ENCODE measurements at places on chromosomes 5 and 9.

GRCh38 chr9:105957830-105958229 lies 263.5 kb downstream of the TMEM38B start:
- DNase-seq = no peak

DNA sequence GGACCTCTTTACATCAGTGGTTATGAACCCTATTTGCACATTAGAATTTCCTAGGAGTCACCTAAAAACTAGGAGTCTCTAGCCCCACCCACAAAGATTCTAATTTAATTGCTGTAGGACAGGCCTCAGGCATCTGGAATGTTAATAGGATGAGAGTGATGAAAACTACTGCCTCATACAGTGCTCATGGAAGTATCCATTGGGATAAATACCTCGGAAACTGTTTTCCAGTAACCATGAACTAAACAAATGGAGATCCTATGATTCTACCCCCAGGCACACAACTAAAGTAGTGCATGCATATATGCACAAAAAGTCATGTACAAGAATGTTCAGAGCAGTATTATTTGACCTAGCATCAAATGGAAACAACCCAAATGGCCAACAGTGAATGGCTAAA lies 286.3 kb downstream of the DNAH5 start:
- no peak for DNase-seq

DNA sequence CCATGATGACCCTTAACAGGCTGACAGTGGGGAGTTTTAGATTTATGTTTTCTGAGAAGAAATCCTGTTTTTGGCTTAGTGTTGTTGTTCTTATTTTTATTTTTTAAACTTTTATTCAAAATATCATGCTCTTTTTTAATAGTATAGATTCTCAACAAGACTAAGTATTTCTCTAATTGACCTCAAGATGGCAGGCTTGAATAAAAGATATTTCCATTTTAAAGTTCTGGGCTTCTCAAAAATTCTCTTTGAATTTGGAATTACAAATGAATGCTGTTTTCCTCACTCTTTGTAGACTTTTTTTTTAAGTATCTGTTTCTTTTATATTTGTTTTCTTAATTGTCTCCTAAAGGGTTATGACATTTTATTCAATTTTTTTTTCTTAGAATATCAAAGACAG lies 50.0 kb upstream of the SH3GL2 start:
- DNase-seq = no peak

- no peak for DNase-seq
These were observed 53.8 kb downstream of the CD180 start for GRCh38 chr5:67142816-67143215.

DNA sequence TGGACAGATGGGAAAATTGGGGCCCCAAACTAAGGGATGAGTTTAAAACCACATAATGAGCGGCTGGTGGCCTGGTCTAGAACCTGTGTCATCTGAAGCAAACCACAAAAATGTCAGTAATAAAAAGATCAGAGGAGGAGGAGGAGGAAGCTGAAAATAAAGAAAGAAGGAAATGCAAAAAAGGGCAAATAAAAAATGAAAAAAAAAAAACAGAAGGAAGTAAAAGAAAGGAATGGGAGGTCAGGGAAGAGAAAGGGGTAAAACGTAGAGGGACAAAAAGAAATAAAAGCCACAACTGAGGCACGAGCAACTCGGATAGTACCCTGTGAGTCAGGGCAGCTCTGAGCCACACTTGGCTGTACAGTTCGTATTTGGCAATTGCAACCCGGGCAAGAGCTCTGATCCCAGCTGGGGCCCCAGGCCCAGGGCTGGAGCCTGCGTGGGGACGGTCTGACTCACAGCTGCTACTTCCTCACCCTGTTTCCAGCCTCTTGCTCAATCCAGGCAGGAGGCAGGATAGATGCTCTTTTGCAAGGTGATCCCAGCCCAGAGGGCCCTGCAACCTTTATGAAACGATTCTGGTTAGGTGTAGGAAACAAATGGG lies 137.9 kb upstream of the TRIM32 start:
- no peak for DNase-seq

DNA sequence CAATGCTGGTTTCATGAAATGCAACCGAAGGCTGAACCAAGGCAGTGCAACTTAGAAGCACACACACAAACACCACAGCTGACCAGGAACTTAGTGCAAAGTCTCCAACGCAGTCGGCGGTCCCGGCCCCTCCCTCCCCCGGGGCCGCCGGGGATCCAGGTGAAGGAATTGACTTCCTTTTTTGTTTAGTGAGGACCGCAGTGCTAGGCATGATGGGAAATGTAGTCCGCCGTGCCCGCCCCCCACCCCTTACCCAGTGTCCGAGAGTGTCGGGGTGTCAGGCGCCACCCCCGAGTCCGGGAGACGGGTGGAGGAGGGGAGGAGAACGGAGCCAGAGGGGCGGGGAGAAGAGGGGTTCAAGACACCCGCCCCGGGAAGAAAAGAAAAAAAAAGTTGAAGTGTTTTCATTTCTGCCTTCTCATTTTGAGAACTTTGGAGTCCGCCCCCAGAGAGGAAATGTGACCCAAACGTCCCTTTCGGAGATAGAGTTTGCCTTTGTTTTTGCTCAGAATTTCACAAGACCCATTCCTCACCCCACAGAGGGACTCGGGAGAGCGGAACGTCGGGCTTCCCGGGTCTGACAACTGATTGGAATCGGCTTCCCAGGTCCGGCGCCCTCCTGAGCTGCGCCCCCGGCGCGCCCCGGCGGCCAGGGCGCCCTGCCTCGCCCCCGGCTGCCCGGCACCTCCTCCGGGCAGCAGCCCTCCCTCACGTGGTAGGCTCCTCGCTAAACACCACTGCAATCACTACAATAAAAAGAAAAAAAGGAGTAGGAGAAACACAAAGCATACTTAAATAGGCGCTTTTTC lies 2.0 kb downstream of the IER5L start:
- DNase-seq = no peak

DNA sequence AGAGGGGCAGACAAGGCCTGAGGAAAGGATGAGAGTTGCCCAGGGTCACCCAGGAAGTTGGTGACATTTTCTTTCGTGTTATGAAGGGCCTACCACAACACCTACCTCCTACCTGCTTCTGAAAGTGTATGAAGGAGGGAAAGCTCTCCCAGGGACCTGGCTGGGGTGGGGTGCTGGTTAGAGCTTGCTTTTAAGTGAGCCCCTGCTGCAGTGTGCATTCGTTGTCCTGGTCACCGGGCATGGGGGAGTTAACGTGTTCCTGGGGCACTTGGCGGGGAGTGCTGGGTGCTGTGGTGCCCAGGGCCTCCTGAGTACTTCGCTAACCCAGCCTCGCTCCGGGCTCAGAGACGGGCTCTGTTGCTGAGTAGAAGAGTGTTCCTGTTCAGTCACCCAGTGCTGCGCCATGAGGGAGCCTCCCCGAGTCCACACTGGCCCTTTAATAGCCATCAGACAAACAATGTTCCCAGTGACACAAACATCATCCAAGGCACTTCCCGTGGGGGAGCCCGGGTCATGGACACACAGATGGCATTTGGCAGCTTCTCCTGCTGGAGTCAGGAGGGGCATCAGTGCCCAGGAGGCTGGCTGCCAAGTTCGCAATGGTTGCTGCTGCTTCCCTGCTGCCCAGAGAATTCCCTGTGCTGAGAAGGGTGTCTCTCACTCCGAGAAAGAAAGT lies 85.7 kb downstream of the AMBP start:
- DNase-seq = no peak

DNA sequence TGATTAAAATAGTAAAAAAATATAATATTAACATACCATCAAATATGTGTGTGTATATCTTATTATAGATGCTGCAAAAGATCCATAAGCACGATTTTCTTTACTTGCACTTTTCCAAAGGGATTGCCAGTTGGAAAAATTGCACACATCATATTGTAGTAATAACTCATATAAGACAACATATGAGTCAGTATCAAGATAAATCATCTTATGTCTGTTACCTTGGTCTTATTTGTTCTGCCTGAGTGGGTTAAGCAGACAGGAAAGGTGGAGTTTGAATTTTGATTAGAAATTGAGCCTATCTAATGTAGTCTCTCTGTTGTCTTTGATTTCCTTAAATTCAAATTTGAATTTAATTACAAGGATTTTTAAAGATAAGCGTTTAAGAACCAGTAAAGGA lies 24.6 kb downstream of the LYSMD3 start:
- no peak for DNase-seq

DNA sequence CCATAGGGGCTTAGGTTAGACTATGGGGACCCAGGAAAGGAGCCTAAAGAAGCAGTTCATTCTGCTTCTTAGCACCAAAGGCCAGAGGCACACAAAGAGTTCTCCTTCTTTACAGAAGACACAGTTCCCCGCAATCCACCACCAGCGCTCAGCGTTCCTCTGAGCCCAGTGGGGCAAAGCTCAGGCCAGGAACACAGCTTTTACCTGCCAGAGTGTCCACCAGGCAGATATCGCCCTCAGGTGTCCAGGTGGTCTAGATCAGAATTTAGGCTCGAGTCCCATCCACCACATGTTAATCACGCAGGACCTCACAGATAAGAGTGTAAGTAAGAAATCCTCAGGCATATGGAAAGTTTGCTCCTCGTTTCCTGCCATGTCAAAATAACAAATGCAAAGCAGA lies 53.0 kb downstream of the UBE2QL1 start:
- DNase-seq = no peak

- no peak for DNase-seq
These were observed 14.3 kb downstream of the CLTA start for GRCh38 chr9:36204906-36205547.

- no peak for DNase-seq
These were observed 1.2 kb upstream of the GCNT4 start for GRCh38 chr5:75053304-75054133.

DNA sequence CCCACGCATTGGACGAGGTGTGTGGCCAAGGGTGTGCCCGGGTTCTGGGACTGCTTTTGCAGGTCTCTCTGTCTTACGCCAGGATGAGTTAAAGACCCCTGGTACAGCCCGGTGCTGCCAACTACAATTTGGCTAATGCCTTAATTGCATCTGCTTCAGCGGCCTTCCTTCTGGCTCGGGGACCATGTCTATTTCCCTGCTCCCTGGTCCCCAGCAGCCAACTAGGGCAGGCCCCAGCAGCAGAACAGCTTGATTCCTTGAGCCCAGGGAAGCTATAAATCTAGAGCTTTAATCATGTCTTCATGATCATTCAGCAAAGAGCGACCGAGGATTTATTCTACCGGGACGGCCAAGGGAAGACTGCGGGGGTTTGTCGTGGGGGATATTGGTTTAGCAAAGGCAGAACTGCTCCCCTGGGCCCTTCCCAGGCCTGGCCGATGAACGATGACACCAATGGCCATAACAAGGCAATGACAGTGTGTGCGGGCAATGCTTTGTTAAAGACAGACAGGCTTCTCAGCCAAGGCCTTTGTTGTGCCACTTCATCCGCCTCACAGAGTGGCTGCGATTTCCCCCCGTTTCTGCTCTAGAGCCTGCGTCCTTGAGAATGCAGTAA lies 51.4 kb downstream of the CFAP77 start:
- DNase-seq = no peak

DNA sequence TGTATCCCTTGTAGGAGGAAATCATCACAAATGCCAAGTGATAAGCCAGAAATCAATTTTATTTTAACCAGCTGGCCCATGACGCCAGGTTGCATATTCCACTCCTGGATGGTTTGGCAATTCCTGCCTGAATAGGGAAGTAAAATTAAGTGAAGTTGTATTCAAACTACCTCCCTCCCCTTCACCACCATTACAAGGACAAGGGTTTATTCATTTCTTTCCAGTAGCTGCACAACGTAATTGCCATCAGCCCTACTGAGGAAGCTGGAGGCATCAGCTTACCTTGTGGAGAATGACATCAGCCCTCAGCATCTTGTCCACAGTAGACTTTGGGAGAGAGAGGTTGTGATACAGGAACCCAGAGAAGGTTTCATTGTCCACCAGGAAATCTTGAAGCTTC lies 66.6 kb downstream of the ABCA1 start:
- DNase-seq = no peak

- no peak for DNase-seq
These were observed 4.2 kb downstream of the PTRH1 start for GRCh38 chr9:127711226-127711701.

GRCh38 chr9:130290291-130291181 lies 25.0 kb downstream of the HMCN2 start:
- no peak for DNase-seq

DNA sequence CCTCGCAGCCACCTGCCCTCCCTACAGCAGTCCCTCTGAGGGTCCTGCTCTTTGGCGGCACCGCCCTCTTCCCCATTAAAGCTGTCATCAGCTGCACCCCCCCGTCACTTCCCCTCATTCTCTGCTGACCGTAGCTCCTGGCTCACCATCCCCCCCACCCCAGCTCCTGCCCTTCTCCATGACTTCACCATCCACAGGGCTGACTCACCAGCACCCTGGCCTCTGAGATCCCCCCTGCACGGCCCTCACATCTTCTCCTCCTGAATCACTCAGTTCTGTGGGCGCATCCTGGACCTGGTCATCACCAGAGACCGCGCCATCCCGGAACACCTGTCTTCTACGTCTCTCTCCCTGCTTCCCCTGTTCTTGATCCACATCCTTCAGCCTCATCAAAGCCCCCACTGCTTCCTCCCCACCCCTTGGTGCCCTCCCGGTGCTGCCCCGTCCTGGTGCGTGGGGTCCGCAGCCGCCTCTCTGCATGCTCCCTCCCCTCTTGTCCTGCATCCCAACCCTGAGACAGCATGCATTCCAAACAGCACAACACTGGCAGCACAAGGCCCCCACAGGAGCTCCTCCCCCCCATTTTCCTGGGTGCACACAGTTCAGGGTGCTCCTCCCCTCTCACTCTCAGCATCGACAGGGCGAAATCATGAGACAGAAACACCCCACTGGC lies 12.9 kb downstream of the FLT4 start:
- DNase-seq = no peak

- DNase-seq = no peak
These were observed 459.5 kb upstream of the PTGER4 start for GRCh38 chr5:40220260-40220659.

DNA sequence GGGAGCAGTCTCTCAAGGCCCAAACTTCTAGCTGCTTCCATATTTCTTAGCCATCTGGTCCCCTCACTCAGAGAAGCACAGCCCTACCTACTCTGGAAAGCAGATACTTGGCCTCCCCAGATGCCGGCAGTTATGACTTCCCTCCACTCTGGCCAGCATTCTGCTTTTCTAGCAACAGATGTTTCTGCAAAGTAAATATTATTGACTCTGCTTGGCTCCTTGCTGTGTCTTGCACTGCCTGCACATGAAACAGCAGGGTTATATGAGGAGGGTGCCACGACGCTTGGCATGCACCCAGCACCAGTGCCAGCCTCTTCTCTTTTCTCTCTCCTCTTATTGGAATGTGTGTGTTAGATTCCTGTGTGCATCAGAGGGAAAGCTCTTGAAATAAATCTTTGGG lies 99.7 kb downstream of the ARHGAP26 start:
- DNase-seq = no peak

DNA sequence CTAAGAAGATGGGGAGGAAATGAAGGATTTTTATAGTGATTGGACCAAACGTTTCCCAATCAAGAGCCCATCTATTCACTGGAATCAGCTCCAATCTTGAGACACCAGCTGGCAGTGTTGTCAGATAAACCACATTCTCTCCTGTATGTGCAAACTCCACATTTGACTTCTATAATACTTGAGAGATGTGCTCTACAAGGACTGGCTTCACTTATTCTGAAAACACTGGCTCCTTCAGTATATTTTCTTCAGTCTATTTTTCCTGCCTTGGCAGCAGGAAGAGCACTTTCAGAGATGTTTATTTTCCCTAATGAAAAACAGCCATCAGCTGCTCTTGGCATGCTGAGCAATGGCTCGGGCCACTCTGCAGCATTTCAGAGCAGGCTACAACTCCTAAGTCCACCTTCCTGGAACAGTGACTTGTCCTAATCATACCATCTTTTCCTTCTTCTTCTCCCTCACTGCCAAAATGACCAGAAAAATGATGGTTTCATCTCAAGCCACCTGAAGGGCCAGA lies 96.9 kb upstream of the FSTL4 start:
- no peak for DNase-seq

GRCh38 chr9:21777701-21778100 lies 24.7 kb upstream of the MTAP start:
- DNase-seq = no peak
